ENCODE measurements at places on chromosomes 1 and 21. TPM values are rescaled to one million over a fixed set of nuclear protein-coding genes. Genes with fewer than 3 reads are reported as not detected.

DNA sequence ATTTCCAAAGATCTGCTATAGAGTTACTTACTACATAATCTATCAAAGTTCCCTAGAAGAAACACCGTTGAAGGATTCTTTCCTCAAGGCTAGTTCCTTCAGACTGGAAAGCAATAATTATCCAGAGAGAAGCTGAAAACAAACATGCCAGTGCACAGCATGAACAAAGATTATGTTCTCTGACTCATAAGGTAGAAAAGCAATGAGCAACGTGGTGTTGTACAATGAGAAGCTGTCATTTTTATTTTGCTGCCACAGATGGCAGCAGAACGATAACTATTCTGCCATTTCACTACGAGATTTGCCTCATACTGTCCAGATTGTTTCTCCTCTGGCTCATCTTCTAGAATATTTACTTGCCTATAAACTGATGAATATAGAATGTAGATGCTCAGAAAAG, 10.7 kb downstream of the EXTL2 start:
- DNase-seq, result no peak

DNA sequence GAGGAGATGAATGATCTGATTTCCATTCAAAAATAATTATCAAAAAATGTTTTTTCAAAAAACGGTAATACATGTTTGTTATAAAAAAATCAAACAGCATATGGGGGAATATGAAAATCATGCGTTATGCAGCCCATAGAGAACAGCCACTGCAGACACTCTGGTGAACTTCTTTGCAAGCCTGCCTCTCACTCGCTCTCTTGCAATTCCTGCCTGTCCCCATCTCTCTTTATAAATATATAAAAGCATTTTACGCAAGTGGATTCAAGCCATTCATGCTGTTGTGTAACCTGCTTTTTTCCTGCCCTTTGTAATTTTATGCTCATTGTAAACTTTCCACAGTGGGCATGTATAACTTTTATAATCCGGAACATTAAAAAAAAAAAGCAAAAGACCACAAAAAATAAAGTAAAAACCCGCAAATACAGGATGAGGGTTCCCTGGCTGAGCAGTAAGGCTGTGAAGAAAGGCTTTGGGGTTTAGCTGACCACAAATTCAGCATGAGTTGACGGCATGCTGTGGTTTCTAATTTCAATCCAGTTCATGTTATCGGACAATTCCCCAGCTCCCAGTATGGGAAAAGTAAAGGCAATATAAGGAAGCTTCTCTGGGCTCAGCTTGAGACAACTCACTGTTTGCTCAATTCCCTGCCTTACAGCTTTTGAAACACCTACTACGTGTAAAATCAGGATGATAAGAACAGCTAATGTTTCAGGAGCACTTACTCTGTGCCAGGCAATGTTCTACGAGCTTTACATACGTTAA, 52.8 kb upstream of the ZBTB40 start:
- no peak for DNase-seq

DNA sequence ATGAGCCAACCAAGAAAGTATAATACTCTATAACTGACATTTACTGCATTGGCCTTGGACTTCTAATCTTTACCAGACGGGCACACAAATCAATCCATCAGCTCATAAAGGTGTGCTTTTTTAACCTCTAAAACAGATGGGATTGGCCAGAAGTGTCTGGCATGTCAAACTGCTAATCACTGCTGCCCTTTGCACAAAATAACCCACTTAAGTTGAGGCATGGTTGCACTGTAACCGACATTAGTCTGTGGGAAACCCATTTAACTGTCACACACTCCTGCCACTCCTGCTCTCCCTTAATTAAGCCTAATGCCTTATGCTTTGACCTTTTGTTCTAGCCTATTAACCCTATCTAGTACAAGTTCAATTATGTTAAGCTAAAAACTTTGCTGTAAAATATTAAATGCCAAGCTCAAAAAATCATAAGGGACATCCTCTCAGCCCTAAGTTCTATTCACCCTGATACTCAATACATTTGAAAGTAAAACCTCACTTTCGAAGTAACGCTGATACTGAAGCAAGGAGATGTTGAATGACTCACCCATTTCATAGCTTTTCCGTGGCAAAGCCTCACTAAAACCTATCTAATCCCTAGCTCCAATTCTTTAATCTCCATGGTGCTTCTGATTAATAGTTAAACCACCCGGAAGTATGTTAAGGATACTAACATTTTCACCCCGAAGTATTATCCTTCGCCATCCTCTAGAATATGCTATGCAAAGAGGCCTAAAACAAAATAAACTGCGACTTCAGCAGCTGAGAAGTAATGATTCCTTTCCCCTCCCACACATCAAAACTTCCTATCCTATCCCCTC, 12.9 kb downstream of the NRIP1 start:
- no peak for DNase-seq

DNA sequence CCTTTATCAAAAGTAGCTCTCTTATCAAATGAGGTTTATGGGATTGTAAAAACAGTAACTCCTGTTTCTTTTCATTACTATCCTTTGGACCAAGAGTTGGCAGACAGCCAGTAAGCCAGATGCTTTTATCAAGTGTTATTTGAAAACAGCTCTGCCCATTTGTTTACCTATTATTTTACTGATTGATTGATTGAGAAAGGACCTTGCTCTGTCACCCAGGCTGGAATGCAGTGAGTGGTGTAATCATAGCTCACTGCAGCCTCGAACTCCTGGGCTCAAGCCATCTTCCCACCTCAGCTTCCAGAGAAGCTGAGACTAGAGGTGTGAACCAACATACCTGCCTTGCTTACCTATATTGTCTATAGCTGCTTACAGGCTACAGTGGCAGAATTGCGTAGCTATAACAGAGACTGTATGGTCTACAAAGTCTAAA, 3.6 kb downstream of the PRKAB2 start:
- DNase-seq, result no peak

GRCh38 chr1:230599926-230600656, 42.2 kb upstream of the COG2 start:
- DNase-seq, result no peak

- no peak for DNase-seq
Observed at GRCh38 chr1:5504364-5504740, 487.9 kb downstream of the NPHP4 start.

GRCh38 chr1:1435106-1435903, at the start of gene VWA1:
Gene VWA1 (plus strand): TSS chr1:1435690. CDS start chr1:1435749, 59 bp downstream.
- peak; percentile 99 for DNase-seq

DNA sequence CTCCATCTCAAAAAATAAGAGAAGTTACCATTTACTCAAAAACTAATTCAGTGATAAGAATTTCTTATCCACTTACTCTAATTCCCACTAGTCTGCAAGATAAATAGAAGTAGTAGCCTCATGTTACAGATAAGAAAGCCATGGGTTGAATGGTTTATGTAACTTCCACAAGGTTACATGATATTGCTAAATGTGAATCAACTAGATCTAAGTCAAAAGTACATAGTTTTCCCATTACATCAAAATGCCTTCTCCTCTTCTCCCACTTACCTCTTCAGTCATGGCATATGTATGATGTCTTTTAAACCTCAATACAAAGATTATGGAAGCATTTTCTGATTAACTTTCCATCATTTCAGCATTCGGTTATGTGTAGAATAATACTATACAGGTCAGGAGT, 108.5 kb downstream of the ASH1L start:
- no peak for DNase-seq

DNA sequence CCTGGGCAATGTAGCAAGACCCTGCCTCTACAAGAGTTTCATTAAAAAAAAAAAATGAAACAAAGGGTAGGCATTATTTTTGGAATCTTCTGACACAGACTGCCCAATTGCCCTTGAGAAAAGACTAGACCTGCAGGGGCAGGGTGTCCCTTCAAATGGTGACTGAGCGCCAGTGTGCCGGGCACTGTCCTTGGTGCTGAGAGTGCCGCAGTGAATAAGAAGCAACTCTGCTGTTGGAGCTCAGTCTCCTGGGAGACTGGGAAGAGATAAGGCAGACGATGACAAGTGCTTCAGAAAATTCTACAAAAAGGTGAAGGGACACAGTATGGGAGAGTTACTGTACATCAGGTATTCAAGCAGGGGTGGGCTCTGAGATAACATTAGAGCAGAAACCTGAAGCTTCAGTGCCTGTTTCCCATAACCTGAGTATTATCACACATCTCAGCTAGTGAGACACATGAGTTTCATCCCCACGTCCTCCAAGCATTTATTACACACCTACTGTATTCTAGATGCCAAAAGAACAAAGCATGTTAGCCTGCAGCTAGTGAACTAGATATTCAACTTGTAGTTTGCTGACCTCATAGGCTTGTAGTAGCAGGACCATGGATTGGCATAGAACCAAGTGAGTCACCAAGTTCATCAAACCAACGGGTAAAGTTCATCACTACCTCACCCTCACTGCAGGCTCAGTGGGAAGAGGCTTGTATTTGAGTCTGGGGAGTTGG, 18.4 kb upstream of the RPL11 start:
- DNase-seq, result no peak

DNA sequence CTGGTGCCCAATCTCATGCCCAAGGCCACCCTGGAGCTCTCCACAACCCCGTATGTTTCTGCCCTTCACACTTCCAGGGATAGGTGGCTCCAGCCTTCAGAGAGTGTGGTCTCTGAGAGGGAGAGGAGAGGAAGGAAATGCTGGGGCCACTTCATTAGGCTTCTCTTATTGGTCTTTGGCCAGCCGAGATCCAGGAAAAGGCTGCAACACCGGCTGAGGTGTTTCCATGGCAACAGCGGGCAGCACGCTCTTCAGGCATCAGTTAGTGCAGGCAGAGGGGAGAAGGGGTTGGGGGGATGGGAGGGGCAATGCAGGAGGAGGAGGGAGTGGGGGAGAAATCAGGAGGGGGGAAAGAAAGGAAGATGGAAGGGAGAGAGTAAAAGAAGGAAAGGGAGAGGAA, 275.1 kb upstream of the GJB5 start:
- DNase-seq, result no peak

- DNase-seq, result no peak
Observed at GRCh38 chr1:30665216-30666010, 58.0 kb downstream of the MATN1 start.

DNA sequence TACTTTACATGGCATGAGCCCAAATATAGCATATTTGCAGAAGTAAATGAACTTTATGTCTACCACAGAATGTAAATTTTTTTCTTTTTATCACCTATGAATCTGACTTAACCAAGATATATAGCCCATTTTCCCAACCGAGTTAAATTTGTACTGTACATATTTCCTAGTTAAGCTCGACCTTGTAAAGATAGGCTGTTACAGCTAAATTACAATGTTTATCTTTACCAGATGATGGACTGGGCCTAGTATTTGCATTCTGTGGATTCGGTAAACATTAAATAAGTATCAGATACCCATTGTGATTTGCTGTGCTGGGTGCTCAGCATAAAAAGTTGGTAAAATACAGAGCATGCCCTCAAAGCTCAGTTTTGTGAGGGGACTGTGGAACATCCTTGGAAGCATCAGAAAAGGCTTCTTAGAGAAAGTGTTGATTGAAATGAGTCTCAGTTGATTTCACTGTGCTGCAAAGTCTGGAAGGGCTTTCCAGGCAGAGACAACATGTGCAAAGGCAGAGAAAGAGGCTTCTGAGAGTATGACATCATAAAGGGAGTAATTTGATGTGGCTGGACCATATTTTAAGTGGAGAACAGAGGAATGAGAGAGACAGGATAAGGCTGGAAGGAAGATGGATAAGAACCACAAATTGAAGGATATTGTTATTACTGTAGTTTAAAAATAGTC, 27.4 kb downstream of the MORC3 start:
- DNase-seq, result no peak

GRCh38 chr1:149942207-149942606, 5.5 kb upstream of the MTMR11 start:
- peak; percentile 42 for DNase-seq

DNA sequence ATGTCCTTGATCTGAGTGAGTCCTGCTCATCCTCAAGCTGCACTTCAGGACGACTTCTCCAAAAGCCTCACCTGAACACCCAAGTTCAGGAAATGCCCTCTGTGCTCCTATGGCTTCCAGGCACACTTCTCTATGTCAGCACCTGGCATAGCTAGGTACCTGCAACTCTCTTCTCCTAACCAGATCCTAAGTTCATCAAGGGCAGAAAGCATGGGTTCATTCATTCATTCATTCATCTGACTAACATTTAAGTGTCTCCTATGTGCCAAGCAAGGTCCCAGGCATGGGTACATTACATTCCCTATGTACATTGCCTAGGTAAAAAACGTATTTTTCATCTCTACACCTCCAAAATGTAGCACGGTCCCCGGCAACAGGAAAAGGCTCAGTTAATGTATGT, 4.0 kb downstream of the RGS8 start:
- no peak for DNase-seq

- DNase-seq, result no peak
Observed at GRCh38 chr1:234199476-234200127, 173.7 kb upstream of the COA6 start.

DNA sequence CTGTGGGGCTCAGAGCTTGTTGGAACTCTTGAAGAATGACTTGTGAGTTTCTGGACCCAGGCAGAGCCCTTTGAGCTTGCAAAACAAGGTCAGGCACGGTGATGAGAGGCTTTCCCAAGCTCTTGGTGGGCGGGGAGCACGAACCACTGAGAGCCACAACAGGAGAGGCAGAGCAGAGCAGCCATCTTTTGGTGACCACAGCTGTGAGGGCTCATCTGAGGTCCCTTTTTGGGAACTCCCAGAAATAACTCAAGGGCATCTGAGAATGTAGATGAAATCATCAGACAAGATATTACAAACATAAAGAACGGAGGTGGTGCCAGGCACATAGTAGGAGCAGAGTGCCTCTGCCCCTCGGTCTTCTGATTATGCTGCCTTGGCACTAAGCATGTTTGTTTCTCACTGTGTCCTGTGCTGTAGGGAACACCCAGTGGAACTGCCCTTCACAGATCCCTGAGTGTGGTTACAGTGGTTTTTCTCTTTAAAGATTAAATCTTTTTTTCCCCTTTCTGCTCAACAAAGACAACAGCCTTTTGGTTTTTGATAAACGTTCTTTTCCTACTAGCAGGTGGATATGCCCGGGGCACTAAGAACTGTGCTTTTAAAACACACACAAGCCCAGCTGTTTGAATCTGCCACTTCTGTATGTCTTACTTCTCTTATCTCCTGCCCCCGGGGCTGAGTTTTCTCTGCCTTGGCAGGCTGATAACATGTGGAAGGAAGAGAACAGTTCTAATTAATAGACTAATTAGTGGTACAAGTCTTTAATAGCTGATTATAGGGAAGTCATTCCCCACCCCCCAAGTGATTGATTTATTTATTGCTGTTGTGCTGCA, 37.7 kb downstream of the CD34 start:
- DNase-seq, result no peak

DNA sequence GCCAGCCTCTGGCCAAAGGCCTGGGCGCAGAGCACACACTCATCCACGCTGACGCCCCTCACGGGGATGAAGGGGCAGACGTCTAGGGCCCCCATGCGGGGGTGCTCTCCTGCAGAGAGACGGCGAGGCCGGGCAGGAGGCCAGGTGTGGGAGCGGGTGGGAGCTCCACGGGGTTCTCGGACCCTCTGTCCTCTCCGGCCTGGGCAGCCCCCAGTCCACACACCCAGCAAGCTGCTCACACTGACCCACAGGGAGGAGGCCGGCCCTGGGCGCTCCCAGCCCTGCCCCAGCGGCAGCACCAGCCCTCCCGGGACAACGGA, 2.5 kb downstream of the FTCD start:
- DNase-seq, result no peak

- no peak for DNase-seq
Observed at GRCh38 chr21:42453224-42453985, 42.6 kb downstream of the RSPH1 start.

The SMIM1 gene
- total RNA-seq, result not detected

The BNIPL gene
- total RNA-seq, result under 0.01 TPM

The AKR7A2 gene
- total RNA-seq, result 21.6 TPM

The GJA8 gene
- not detected for total RNA-seq

The S100A14 gene
- not detected for total RNA-seq

The KCND3 gene
- total RNA-seq, result 10.6 TPM

The CRB1 gene
- total RNA-seq, result 16.7 TPM

The CHI3L2 gene
- 0.41 TPM for total RNA-seq

The SLC16A4 gene
- 4.1 TPM for total RNA-seq

The KRTAP19-3 gene
- not detected for total RNA-seq

The ANXA9 gene
- total RNA-seq, result under 0.01 TPM
